ENCODE measurements at places on chromosomes 11 and 22. TPM values are rescaled to one million over a fixed set of nuclear protein-coding genes. Genes with fewer than 3 reads are reported as not detected.

SHANK3 gene
- total RNA-seq, result 14.4 TPM

RASSF10 gene
- not detected for total RNA-seq

PIM3 gene
- total RNA-seq, result 49.4 TPM

SH3BP1 gene
- total RNA-seq, result 4.7 TPM

FBLN1 gene
- 193 TPM for total RNA-seq

IGSF22 gene
- total RNA-seq, result not detected

GRIK4 gene
- not detected for total RNA-seq

DNA sequence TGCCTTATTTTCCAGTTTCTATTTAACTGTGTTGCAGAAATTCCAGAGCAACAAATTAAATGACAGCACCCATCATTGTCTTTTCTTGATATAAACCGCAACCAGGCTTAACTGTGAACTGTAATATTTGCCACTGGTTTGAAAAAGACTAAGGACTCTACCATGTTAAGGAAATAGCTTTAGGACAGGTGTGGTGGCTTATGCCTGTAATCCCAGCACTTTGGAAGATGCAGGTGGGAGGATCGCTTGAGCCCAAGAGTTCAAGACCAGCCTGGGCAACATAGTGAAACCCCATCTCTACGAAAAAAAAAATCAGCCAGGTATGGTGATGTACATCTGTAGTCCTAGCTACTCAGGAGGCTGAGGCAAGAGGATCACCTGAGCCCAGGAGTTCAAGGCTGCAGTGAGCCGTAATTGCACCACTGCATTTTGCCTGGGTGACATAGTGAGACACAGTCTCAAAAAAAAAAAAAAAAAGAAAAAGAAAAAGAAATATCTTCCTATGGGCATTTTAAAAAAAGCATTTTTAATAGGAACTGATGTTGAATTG lies 28.8 kb downstream of the HIRA start:
- DNase-seq, result no peak

DNA sequence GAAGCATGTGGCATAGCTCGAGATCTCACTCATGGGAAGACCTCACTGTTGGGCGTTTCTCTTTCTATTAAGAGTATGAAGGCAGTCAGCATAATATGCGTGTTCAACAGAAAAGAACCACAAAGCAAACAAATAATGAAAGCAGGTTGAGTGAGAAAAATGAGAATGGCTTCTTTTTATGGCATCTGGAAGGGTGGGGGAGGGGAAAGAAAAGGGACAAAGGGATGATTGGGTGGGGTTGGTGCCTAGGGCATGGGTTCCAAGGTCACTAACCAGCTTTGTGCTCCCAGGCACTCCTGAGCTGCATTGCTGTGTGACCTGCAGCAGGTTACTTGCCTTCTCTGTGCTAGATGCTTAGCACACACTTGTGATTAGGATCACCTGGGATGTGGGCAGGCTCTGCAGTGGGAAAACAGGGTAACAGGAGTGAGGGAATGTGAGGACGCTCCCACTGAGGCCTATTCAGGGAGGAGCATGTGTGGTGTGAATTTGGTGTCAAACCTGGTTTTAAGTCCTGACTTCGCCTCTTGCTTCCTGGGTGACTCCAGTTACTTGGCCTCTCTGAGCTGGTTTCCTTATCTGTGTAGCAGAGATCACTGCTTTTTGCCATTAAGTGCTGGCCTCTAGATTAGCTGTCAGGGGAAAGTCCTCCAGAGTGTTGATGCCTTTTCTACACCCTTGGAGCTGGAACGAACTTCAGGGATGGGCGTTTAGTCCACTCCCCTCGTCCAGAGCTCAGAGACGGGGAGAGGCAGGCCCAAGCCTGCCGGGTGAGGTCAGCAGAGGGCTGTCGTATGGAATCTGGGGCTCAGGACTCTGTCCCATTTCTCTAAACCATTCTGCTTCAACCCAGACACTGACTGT lies 74.8 kb downstream of the KIAA1671 start:
- no peak for DNase-seq

GRCh38 chr11:119473901-119474681 lies 51.1 kb upstream of the THY1 start:
- DNase-seq, result no peak

DNA sequence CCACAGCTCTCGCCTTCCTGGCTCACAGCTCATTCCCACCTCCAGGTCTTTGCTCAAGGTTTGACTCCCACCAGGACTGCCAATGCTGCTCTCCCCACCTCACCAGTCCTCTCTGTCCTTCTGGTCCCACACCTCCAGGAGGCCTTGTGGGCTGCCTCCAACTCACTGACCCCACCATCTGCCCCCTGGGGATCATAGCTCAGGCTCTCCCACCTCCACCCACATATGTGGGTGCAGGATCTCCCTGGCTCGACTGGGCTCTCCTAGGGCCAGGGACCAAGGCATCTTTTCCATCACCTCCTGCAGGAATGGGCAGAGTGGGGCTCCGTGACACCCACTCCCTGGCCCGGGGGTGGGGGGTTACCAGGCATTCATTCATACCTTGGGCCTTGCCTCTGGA lies 13.8 kb upstream of the SSTR3 start:
- no peak for DNase-seq

DNA sequence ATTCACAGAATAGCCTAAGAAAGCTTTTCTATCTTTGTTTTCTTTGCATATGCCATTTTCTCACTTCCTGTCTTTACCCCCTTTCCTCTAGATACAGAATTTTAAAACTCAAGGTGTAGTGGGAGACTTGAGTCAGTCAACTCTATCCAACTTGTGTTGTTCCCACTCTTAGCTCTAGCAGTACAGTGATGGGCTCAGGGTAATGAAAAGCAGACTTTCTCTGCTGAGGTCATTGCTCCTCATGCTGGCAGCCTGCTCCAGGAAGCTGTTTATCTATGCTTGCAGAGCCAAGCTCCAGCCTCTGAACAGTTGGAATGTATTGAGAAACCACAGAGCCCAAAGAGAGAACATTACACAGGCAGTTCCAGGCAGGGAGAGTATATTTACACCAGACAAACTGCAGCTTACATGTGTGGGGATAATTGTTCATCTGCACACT lies 68.1 kb downstream of the CSTPP1 start:
- DNase-seq, result peak; percentile 97

GRCh38 chr11:12496181-12497025 lies 119.0 kb downstream of the PARVA start:
- no peak for DNase-seq

DNA sequence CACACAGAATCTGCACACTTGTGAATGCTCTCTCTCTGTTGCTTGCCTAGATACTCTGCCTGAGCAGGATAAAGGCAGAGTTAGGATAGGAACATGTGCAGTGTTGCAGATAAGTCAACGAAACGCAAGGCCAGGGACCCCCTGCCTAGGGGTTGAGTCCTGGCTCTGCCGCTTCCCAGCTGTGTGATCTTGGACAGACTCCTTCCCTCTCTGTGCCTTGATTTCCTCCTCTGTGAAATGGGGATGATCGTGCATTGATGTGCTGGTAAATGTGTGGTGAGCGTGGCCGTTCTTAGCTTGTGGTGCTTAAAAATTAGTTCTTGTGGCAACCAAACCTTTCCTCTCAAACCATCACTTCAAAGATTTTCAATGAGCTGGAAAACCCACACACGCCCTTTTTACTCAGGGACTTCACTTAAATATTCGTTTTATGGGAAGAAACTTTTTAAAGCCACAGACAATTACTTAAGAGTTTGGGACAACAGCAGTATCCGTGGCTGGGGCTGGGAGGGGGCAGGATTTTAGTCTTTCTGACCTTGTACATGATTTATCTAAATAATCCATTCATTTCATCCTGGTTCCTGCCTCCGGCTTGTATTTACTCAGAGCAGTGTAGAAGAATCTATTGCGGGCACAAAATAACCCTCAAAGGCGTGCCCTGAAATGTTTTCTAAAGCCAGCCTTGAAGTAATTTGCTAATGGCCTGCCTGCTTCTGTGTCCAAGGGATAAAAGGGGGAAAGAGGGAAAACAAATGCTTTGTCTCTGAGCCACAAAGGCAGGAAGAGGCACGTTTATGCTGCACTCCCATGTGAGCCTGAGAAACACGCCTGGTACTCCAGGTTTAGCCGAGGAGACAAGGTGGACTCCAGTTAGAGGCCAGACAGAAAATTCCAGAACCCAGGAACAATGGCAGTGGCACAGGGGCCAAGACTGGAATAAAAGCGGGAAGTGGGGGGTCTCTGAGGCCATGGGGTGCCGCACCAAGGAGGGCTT lies 85.0 kb upstream of the CRYBB3 start:
- DNase-seq, result no peak

- DNase-seq, result no peak
Observed at GRCh38 chr11:75029836-75030631, 41.3 kb downstream of the NEU3 start.

- no peak for DNase-seq
Observed at GRCh38 chr22:40541300-40541699, 95.2 kb downstream of the MRTFA start.

DNA sequence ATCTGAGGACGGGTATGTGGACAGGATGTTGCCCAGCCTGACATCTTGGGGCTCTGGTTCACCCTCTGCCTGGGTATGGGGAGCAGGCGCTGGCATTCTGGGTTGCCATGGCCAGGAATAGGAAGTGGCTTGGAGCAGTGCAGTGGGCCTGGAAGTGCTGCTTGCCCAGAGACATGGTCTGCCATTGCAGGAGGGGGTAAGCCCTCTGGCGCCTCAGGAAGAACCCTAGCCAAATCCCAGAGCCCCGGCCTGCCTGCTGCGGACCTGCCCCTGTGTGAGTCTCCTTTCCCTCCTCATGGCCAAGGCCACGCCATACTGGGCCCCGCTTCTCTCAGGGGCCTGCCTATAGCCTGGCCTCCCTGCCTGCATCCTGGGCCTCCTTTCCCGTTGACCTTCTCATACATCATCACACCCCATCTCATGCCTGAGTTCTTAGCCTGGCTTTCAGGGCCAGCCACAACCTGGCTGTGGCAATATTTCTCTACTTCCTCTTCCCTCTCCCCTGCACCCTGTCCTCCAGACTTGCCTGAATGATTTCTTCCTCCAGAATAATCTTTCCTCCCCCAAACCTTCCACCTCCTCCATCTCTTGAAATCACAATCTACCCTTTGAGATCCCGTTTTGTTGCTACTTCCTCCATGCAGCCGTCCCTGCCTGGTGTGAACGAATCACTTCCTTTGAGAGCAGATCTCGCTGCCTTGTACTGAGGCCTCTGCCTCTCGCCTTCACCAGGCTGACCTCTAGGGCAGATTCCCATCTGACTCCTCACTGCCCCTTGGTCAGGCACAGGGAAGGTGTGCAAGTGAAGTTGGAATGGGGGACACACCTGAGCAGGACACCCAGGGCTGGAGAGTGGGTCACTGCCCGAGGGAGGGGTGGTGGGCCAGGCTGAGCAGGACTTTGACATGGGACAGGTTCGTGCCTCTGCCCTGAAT lies 5.2 kb downstream of the CAPN5 start:
- peak; percentile 62 for DNase-seq

DNA sequence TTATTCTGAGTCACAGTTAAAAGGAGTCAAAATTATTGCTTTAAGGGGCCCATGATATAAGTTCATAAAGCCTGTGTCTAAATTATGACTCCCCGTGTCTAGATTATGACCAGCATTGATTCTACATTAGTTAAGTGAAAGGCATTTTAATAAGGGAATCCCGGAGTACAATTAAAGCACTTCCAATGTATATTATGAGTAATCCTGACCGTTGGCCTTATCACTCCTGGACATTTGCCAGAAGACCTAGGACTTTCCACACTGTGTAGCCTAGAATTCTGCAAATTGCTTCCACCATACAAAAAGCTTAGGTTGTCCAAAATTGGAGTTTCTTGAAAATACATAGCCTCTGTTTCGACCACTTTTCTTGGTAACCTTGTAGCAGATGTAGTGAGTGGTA lies 1292.6 kb downstream of the LRRC4C start:
- DNase-seq, result no peak

Data from sigmoid colon (tissue), 7 donors.